Fibroblast of lung (primary cell): ENCODE measurements at places on chromosomes 16 and 17. TPM values are rescaled to one million over a fixed set of nuclear protein-coding genes. Genes with fewer than 3 reads are reported as not detected.

Gene CDK3
- total RNA-seq, result 1.3 TPM in 2 replicates

DNA sequence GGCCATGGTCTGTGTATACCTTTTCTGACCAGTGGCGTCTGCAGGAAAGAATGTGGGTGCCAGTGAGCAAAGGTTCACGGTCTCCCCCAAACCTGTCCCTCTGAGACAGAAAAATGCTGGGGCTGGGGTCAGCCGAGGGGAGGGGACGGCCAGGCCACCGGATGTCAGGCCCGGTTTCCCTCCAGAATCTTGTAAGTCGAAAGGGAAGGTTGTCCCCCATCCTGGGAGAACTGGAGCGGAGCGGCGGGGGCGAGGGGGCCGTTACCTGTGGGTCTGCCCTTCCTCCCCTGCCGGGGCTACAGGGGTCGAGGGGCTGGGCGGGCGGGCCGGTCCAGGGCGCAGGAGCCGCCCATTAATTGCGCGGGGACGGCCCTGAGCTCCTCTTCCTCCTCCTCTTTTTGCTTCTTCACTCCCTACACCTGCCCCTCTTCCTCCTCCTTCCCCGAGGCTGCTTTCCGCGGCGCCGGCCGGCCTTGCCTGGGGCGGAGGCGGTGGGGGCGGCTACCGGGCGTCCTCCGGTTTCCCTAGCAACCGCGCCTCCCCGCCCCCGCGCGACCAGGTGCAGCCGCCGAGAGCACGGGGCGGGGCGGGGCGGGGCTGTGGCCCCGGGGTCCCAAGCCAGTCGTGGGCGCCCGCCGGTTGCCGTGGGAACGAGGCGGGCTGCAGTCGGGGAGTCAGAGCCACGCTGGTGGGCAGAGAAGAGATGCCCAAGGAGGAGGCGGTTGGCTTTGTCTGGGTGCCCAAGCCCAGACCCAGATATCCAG is at the start of gene MARCHF10:
MARCHF10 (minus strand) TSS at position 503 of the 764 bp plus-strand sequence. CDS start 6,579 bp downstream, outside the sequence.
- no peaks in the 10 kb centered on the region for H3K27me3 ChIP-seq
- peak; percentile 27 for DNase-seq
- no peak within 1 kb of the TSS for H3K4me3 ChIP-seq
- H3K27ac ChIP-seq, result no peak within 1 kb of the TSS

Gene BCO1
- under 0.01 and 0.26 TPM in 2 replicates for total RNA-seq

DNA sequence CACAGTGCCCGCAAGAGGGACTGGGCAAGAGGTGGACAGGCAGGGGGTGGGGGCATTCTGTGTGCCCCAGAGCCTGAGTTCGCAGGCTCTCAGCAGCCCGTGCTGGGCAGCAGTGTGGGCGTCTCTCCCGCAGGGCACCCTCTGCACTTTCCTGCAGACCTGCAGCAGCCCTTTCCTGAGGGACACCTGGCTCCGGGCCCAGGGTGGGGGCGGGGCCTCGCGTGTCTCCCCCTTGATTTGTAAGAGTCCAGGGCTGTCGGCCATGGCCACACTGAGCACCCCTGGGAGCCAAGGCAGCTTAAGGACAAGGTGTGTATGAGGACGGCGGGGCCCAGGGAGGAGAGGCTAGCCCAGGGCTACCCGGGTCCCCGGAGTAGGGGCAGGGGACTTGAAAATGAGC is 33.4 kb upstream of the SLC38A10 start:
- H3K36me3 ChIP-seq, result no peaks in the 10 kb centered on the region
- H3K4me3 ChIP-seq, result no peak overlapping the region
- H3K27me3 ChIP-seq, result peaks cover 24% of the 10 kb centered on the region
- peaks cover 10% of the 10 kb centered on the region for H3K4me1 ChIP-seq
- no peak for DNase-seq
- no peak overlapping the region for H3K27ac ChIP-seq

DNA sequence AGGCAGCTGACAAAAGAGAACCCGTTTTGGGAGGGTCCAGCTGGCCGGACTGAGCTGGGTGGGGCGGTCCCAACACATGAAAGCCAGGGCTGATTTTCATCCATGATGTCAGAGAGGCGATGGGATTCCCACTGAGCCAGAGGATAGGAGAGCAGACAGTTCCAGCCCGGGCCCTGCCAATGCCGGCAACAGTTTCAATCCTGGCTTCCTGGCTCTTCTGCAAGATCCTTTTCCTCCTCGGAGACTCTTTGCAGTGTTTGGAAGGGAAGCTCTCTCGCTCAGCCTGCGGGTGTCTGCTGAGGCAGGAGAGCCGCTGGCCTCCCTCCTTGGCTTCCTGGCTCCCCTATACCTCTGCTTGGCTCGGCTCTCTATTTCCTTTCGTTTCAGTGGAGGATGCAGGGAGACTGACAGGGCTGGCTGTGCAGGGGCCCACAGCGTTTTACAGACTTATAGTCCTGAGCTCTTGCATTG is 145.5 kb upstream of the SOX9 start:
- peaks cover 9% of the 10 kb centered on the region for H3K4me1 ChIP-seq
- H3K36me3 ChIP-seq, result no peaks in the 10 kb centered on the region
- H3K27ac ChIP-seq, result peak overlapping the region; percentile 90
- peak overlapping the region; percentile 35 for H3K4me3 ChIP-seq
- peak; percentile 73 for DNase-seq

GRCh38 chr16:81608523-81609209 is 164.1 kb downstream of the CMIP start:
- DNase-seq, result peak; percentile 62
- H3K4me1 ChIP-seq, result peaks cover 9% of the 10 kb centered on the region
- H3K36me3 ChIP-seq, result no peaks in the 10 kb centered on the region

GRCh38 chr17:17870247-17870646 is 33.5 kb upstream of the SREBF1 start:
- H3K36me3 ChIP-seq, result peaks cover 2% of the 10 kb centered on the region
- no peak overlapping the region for H3K4me3 ChIP-seq
- H3K27me3 ChIP-seq, result no peaks in the 10 kb centered on the region
- no peak for DNase-seq
- peaks cover 19% of the 10 kb centered on the region for H3K4me1 ChIP-seq
- no peak overlapping the region for H3K27ac ChIP-seq

Gene CYGB
- 12.4 and 19.5 TPM in 2 replicates for total RNA-seq

DNA sequence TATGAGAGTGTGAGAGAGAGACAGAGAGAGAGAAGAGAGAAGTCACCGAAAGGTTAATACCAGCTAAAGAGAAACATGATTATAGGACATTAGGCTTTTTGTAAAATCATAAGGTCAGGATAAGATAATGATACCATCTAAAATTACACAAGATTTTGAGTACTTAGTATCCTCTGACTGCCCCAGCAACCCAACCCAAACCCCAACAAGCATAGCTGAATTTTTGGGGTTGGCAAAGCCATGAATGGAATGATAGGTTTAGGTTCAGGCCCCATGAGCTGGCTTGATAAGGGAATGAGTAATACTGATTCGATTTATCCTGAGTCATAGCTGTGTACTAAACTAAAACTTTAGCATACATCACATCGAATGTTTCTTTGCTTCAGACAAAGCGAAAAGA is 259.5 kb downstream of the IRX3 start:
- no peak overlapping the region for H3K27ac ChIP-seq

- no peaks in the 10 kb centered on the region for H3K27me3 ChIP-seq
- no peaks in the 10 kb centered on the region for H3K36me3 ChIP-seq
- H3K4me3 ChIP-seq, result peak overlapping the region; percentile 52
- H3K27ac ChIP-seq, result peak overlapping the region; percentile 62
These were observed 5.6 kb upstream of the HSBP1 start for GRCh38 chr16:83802135-83802534.

DNA sequence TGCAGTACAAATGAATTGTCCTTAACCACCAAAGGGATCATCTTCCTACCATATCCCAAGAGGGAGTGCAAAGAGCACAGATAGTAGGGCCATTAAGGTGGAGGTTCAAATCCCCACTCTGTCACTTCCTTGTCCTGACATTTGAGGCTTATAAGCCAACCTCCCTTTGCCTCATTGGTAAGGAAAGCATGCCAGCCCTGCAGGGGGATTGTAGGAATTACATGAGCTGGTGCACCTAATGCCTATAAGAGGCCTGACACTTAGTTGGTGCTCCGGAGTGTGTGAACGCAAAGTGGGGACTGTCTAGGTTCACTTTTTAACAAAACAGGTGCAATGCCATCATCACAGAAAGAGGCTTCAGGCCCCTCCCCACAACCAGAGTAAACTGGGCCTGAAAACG is 374.4 kb downstream of the SNX29 start:
- no peaks in the 10 kb centered on the region for H3K4me1 ChIP-seq
- no peaks in the 10 kb centered on the region for H3K36me3 ChIP-seq
- DNase-seq, result no peak
- no peak overlapping the region for H3K4me3 ChIP-seq
- no peaks in the 10 kb centered on the region for H3K27me3 ChIP-seq
